Fibroblast of mammary gland (primary cell): ENCODE measurements at places on chromosomes 5 and 9.

DNA sequence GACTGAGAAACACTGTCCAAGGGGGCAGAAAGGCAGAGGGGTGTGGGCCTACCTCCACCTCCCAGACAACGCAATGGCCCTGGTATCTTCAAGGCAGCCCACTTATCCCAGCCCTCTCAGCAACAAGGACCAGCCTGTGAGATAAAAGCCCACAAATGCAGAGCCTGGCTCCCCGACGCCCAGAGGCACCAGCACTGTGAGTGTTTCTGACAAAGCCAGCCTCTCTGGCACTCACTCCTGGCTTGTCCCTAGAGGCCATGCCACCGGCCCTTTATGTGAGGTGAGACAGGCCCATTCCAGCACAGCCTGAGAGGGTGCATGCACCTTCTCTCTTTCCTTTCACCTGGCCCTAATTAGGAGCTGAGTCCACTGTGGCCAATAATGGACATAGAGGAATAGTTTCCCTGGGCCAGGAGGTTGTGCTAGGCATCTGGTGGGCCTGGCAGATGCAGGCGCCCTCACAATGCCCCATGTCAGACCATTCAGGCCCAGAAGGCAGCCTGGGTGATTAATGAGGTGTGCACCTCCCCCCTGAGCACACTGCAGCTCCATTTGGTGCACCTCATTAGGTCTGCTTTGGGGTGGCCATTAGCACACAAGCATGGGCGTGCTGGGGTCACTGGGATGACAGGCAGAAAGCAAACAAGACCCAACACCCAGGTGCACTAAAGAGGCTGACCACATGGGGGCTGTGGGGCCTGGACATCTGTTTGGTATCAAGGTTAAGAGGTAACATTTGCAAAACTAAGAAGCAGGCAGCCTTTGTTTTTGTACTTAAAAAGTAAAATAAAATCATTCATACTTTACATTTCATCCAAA is 176.0 kb downstream of the MED10 start:
- no peak for DNase-seq

GRCh38 chr5:112551419-112552032 is 132.4 kb upstream of the EPB41L4A start:
- DNase-seq = peak; percentile 73

- no peak for DNase-seq
Observed at GRCh38 chr5:88659529-88660263, 223.3 kb downstream of the MEF2C start.

DNA sequence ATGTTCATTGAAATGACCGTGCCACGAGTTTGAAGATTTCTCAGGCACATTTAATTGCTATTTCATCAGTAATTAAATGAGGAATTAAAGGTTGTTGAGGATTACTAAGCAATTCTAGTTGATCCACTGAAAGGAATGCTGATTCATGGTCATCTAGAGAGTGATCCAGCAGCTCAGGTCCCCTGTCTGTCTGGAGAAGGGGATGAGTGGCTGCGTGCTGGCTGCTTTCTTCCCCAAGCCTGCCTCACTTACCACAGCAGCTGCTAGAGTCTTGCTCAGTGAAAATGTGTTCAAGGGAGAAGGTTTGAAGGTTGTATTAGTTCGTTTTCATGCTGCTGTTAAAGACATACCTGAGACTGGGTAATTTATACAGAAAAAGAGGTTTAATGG is 7.8 kb upstream of the TGFBI start:
- peak; percentile 80 for DNase-seq
